H7 (cell line): ENCODE measurements at places on chromosomes 7 and 10.

DNA sequence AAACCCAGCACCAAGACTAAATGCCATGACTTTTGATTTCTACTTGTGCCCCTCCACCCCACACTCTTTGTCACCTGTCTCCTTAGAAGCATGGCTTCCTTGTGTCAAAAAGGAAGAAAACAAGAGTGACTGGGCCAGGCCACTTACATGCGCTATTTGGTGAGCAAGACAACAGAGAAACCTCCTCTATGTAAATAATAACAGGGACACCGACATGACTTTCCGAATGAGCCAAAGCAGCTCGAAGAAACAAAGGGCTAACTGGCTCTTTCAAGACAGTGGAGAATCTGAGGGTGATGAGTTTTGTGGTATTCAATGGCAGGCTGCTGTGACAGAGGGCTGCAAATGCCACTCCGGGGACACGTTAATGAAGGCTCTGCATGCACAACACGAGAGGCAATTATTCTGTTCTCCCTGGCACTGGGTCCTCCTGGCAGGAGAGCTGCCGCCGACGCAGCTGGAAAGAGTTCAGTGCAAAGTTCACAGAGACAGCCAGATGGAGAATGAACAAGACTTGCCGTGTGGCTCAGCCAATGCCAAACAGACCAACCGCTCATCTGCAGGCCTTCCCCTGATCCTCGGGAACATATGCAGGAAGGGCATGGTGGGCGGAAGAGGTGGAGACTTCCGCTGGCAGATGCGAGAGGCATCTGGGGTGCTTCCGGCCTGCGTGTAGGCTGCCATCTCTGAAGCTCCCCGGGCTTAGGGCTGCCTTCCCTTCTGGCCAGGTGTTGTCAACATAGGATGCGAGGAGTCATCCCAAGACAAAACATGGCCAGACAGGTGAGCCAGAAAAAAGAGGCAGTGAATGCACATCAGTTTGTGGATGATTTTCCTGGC, 59.1 kb upstream of the SMNDC1 start:
- no peak for DNase-seq

GRCh38 chr10:4944841-4945240, 18.4 kb upstream of the AKR1C1 start:
- no peak for DNase-seq

DNA sequence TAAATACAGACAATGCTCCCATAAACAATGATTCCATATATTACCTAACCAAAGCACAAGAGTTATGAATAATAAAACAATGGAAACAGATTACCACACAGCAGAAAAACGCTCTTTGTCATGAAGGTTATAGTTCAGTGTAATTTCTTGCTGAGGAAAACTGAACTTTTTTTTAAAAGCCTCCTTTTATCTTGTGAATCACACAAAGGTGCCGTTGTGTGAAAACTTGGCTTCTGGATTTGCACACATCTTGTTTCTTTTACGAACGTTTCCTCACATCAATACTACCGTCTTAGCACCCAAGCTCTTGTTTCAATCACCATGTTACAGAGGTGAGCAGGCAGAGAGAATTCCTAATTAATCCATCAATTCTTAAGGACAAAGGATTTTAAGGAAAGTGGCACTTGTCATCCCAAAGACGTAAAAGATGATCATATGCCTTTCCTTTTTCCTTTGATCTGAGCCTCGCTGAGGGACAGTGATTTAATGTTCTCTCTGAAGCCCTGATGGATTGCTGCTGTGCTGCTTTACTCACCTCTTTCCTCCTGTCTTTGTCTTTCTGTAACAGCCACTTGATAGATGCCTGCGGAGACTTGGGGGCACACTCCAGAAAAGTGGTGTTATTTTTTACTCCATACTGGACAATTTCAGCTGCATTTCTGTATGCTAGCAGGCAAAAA, 110.1 kb downstream of the CD36 start:
- no peak for DNase-seq

DNA sequence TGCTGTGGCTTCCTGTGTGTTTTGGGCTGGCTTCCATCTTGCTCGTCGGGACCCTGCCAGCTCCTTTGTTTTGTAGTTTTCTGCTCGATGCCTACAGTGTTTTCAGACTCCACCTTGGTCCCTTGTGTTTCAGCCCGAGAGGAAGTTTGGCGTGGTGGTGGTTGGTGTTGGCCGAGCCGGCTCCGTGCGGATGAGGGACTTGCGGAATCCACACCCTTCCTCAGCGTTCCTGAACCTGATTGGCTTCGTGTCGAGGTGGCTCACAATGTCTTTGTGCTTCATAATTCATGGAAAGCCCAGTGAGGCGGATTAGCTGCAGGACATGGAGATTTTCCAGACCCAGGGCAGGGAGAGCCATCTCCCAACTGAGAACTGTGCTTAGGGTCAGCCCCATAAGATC, 29.3 kb downstream of the BLVRA start:
- DNase-seq: no peak

GRCh38 chr7:108348913-108349312, 107.3 kb downstream of the NRCAM start:
- no peak for DNase-seq

DNA sequence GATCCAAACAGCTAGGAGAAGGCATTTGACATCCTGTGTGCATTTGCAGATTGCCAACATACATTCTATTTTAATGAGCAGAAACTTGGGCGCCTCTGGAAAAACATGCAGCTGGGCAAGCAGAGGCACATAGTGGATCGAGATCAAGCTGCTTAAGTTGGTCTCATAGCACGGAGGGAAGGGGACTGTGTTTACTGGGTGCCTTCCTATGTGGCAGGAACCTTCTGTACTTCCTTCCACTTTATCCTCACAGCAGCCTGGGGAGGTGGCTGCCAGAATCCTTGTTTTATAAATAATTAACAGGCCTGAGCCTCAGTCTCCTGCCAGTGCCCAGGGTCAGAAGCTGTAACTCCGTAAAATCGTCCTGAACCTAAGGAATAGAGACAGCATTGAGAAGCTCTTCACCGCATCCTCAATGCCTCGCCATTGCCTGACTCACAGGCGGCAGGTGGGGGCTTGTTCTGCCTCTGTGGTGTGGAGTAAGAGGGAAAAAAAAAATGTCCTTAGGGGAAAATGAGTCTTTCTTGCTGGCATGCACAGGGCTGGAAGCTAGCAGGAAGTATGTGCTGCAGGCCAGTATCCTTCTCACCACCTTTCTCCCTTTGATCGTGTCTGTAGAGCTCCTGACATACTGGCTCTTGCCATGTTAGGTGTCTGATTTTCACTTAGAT, 6.2 kb downstream of the VWA2 start:
- DNase-seq: no peak

DNA sequence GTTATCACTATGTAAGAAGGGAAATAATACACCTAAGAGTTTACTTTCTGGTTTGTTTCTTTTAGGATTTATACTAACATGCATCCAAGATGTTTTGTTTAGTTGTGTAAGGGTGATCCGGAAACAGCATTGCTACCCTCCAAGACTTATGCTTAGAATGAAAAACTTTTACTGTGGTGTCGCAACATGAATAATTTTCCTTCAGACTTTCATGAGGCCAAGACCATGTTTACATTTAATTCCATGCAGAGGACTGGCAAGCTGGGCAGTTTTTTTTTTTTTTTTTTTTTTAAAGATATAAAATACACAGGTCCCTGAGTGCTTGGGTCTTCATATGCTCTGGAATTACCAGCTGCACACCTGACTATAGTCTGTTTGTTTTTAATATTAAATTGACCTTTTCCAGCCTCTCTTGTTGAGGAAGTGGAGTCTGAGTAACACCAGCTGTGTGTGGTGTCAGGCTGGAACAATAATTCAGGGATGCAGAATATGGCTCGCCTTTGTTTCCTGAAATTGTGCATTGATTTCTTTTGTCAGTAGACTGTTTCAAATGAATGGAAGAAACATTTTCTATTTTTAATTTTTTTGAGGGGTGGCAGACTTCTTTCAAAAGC, 81.7 kb downstream of the ST7 start:
- no peak for DNase-seq

DNA sequence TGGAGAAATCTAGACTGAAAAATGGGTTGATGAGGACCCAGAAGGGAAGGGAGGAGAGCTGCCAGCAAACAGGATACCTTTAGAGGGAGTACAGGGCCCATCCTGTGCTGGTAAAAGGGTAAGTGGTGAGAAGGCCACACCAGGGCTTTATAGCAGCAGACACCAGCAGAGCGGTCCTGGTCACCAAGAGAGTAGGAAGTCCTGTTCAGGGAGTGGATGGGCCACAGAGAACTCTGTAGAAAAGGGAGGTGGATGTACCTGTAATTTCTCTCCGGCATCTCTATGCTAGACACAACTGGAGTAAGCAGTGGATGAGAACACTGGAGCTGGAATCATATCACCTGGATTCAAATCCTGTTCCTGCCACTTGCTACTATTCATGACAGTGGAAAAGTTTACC, 867.2 kb downstream of the CCSER2 start:
- no peak for DNase-seq

DNA sequence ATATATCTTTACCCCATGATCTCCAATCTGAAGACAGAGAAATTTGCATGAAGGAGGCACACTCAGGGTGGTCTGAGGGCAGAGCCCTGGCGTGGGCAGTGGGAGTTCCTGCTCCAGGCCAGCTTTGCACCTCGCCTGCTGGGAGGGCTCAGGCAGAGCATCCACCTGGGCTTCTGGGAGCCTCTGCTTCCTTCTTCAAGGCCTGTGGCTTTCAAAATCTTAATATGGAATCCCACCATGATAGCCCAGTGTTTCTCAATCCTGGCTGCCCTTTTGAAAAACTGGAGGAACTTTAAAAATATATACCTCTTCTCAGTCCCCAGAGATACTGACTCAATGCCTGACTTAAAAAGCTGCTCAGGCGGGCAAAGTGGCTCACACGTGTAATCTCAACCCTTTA, 36.7 kb upstream of the PSAP start:
- DNase-seq: no peak

- DNase-seq: no peak
Measured at GRCh38 chr10:60351191-60351853, 38.4 kb downstream of the ANK3 start.

DNA sequence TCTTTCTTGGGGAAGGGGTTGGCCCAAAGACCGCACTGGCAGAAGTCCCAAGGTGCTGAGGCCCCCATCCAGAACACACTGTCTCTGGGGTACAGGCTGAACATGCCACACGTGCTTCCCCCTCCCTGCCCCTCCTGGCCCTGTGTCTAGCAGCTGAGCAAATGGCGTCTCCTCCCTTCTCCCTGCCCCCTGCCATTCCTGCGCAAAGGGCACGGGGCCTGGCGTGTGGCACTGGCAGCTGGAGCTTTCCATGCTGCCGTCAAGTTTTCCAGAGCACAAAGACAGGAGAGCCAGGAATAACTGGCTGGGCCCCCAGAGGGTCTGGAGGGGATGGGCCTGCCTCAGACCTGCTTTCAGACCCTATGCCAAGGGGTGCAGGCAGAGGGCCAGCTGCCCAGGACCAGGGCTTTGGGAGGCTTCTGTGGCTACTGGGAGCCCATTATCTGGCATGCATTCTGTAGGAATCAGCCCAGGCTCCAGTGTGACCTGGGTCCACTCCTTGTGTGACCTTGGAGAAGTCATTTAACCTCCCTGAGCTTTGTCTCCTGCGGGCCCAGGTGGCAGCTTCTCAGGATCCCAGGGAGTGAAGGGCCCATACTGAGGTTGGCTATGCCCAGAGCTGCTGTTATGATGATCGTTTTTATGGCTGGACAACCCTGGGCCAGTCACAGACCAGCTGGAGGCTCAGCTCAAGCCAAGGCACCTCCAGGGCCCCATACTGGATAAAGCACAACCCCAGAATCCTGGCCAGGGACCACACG, 710 bp upstream of the LDB3 start:
- no peak for DNase-seq
